ENCODE measurements at places on chromosomes 5 and 9.
A peak's percentile ranks its signal among the peaks of the same experiment; 100 is the strongest.

DNA sequence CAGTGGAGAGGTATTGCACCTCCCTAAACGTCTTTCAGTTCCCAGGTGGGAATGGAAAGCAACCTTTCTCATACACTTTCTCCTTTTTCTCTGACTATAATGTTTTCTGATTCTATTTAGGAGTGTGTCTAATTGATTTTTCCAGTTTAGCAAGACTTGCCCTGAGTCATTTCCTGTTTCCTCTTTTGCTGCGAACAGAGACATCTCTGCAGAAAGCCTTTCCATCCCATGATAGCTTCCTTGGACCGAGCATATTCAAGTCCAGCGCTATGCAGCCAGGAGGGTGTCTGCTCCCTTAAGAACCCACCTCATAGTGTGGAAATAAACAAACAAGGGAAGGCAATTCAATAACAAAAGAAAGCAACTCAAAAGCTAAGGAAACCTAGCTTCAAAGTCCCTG, 60.0 kb upstream of the CDH6 start:
- DNase-seq, result no peak

GRCh38 chr9:96874947-96875460, 20.7 kb upstream of the ZNF782 start:
- DNase-seq, result peak; percentile 32

DNA sequence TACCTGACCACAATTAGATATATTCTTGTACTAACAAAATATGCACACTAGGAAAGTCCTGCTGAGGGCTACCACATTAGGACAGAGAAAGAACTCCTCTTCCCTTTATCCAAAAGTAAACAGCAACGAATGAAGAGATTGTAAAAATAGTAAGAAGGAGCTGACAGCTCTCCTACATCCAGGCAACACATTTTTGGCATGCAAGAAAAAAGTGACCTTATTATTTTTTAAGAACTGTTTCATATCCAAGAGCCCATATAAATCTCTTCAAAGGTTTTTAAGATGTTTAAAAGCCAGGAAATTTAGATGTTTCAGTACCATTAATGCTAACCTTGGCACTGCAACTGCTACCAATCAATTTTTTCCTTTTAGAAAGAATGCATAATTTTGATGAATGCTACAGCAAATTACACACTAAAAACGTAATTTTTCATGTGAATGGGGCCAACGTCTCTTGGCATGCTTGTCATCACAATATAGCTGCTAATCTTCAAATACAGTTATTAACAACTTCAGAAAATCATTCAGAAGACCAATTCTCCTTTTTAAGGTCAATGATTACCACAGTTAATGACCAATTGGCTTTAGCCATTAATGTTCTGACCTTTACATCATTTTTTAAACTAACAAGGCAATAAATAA, 132.0 kb downstream of the FBXL17 start:
- DNase-seq, result no peak

- no peak for DNase-seq
These were observed 488.0 kb downstream of the MAN2A1 start for GRCh38 chr5:110177729-110178128.

DNA sequence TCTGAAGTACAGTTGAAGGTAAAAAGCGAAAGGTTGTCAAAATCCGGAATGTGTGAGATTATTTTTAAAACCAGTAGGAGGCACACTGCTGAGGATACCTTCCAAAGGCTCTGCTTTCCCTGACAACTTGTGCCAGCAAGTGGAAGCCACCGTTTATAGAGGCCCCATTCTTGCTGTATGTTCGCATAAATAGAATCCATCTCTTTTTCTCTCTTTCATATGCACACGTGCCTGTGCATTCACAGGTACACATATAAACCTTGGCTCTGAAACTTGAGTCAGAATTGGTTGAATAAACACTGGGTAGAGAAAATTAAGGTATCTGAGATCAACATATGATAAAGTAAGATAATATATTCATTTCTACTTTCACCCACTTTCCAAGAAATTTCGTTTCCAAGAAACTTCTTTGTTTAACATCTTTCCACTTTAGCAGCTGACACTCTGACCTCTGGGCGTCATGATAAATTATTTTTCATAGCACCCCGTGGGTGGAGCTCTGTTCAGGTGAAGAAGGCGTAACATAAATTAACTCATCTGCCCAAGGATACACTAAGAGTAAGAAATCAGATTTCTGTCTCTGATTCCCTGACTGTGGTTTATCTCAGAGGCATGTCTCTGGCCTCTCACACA, 63.7 kb upstream of the RICTOR start:
- DNase-seq, result no peak

GRCh38 chr5:171207256-171207847, 101.7 kb upstream of the TLX3 start:
- DNase-seq, result no peak

DNA sequence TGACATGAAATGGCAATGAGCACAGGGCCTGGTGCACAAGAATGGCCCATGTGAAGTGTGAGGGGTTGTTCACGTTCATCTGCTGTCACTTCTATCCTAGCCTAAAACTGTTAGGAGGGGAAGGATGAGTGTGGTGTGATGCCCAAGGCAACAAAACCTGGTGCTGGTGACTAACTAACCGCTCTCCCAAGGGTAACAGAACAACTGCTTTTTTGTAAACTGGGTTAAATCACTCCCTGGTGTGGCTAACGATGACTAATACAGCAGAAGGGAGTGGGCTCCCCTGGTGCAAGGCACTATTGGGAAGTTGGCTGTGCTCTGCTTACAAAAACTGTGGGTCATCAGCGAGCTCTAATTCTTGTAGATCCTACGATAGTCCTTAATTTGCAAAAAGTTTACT, 103.2 kb upstream of the VCAN start:
- DNase-seq, result no peak

- no peak for DNase-seq
These were observed 3.6 kb upstream of the RASGEF1C start for GRCh38 chr5:180212363-180213255.

GRCh38 chr5:16886366-16886736, 49.7 kb downstream of the MYO10 start:
- no peak for DNase-seq

DNA sequence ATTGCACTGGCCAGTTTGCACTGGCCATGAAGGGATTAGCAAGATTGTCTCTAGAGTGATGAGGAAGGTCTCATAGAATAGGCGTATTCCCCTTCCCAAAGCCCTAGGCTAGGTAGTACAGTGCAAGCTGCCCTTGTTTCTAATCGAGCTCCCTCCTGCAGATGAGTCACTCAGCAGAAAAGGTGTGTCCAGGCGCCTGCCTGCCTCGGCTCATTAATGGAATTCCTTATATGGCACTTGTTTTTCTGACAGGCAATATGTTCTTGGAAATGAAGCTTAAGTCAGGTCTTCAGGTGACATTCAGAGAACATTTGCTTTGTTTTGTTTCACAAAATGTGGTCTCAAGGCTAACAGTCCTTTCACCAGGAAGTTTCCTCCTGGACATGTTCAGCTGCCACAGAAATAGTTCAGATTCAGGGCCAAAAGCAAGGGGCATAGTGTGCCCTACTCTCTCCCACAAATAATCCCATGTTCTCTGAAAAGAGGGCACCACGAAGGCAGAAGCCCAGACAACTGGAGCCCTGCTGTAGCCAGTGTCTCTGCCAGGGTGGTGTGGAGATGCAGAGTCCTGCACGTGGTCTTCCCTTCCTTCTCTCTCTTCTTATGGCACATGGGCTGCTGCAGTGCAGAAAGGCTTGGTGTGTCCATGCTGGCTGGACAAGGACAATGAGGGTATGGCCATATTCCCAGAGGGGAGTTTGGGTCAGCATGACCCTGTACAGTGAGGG, 281.1 kb upstream of the MAP3K1 start:
- peak; percentile 7 for DNase-seq

- DNase-seq, result no peak
These were observed 32.7 kb downstream of the FAM13B start for GRCh38 chr5:138000102-138000723.

DNA sequence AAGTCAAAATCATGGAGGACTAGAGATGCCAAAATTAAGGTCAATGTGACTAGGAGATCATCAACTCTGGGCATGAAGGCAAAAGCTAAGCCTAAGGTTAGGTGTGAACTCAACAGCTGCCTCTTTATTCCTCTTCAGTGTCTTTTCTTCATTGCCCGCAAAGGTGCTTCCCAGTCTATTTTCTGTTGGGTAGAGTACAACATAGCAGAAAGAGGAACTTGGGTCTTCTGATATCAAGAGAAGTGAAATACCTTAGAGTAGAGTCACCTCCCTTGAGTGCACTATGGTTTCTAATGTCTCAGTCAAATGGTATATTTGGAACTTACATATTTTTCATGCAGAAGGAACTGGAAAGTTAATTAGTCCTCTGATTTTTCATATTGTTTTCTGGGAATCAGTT, 122.5 kb upstream of the GRIN3A start:
- no peak for DNase-seq

DNA sequence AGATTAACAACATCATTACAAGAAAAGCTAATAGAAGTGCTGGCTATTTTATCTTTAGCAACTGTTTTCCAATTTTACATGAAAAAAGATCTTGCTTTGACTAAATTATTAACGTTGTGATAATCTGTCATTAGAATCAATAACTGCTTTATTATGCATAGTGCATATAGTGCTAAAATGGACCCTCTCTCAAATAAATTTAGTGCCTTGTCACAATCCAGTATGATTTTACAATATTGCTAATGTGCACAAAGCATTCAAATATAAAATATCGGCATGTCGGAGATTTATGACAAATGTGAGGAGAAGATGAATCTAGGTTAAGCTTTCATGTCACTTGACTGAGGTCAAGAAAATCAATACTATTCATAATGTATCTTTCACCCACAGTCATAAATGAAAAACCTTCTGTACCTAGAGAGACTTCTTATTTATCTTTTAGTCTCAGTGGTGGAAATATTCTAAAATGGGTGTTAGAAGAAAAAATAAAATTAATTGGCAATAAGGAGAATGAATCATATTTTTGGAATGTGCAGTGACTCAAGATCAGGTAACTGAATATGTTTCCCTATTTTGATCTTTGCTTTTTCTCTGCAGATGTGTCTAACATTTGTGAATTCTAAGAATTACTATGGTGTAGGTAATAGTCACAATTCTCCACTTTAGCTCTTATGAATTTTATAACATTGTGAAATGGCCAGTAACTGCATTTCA, 672.9 kb upstream of the GRAMD2B start:
- DNase-seq, result no peak

GRCh38 chr5:139690064-139690802, 42.1 kb downstream of the CXXC5 start:
- DNase-seq, result no peak

GRCh38 chr5:61493973-61494372, 161.9 kb downstream of the ZSWIM6 start:
- DNase-seq, result no peak

DNA sequence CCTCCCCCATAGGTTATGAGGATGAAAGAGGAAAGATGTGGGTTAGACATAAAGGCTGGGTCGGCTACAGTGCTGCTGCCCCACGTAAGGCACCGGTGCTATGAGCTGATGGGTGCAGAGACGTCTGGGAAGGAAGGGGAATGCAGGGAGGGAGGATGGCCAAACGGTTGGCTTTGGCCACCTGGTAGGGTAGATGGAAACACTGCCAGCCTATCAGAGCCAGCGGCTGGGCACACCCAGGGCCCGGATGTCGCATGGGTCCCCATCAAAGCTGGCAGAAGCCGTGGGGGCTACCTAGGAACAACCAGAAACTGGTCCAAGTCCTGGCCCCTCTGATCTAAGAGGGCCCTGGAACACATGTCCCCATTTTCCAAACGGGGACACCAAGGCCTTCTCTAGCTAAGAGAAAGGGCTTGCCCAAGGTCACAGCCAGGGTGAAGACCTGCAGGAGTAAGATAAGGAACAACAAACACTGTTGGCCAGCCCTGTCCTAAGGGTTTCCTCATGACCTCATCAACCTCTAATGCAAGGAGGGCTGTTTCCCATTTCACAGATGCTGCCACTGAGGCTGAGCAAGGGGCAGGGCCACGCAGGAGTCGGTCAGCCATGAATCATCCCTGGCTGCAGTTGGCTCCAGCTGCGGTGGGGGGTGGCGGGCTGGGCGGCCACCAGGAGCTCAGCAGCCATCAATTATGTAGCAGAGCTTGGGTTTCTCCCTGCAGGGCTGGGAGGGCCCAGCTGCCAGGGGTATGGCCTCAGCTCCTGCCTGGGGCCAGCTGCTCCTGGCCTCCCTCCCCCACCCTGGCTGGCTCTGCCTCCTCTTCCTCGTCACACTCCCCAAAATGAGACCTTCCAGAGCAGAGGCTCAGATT, 4.9 kb downstream of the SH3GLB2 start:
- peak; percentile 51 for DNase-seq

DNA sequence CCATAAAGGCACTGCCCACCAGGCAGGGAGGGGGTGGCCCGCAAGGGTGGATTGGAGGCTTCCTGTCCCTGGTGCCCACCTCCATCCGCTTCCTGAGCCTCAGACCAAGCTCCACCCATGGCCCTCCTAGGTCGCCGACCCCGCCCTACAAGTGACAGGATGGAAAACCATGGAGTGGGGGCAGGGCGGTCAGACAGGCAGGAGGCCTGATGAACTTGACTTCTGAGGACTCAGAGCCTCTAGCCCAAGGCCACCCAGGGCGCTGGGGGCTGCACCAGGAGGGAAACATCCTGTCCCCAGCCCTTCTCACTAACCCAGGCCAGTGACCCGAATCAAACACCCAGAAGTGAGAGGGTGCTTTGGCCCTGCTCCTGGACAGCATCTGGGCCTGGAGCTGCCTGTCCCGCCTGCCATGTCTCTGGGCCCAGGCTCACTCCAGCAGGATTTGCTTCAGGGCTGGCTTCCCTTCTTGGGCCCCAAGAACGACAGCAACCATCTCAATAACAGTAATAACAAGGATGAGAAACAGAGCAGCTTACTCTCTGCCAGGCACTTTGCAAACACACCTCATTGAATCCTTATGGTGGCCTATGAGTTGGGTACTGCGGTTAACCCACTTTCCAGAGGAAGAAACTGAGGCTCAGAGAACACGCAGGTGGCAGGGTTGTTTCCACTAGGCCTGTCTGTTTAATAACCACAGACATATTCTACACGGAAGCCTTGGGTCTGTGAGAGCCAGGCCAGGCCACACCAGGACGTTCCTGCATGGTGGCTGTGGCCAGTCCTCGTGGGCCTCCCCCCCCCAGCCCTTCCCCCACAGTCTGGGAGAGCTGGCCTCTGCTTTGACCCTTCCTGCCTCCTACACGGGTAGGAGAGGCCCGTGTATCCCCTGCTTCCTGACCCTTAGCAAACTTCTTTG, 4.4 kb upstream of the ST6GALNAC6 start:
- DNase-seq, result no peak

DNA sequence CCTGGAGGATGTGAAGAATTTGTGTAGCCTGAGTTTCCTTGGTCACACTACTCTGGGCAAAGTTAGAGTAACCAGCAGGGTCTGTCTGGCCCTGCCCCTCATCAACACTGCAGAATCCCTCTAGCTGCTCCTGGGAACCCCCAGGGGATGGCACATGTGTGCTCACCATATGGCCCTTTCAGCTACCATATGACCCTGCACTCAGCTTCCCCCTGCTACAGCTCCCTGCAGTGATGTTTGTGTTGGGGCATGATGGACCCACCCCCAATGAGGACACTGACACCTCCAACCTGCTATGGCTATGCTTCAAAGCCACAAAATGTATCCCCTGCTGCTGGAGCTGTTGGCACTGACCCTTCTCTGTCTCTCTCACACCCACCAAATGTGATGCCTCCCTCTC, 152.7 kb downstream of the SNX18 start:
- DNase-seq, result peak; percentile 95

- DNase-seq, result no peak
These were observed 41.5 kb downstream of the HACD4 start for GRCh38 chr9:20989923-20990341.
